ENCODE measurements at places on chromosomes 3 and 15. TPM values are rescaled to one million over a fixed set of nuclear protein-coding genes. Genes with fewer than 3 reads are reported as not detected.

- no peak for DNase-seq
These were observed 1.4 kb upstream of the TMEM87A start for GRCh38 chr15:42274702-42274989.

Gene TRIM69
- 24.3 TPM for total RNA-seq

DNA sequence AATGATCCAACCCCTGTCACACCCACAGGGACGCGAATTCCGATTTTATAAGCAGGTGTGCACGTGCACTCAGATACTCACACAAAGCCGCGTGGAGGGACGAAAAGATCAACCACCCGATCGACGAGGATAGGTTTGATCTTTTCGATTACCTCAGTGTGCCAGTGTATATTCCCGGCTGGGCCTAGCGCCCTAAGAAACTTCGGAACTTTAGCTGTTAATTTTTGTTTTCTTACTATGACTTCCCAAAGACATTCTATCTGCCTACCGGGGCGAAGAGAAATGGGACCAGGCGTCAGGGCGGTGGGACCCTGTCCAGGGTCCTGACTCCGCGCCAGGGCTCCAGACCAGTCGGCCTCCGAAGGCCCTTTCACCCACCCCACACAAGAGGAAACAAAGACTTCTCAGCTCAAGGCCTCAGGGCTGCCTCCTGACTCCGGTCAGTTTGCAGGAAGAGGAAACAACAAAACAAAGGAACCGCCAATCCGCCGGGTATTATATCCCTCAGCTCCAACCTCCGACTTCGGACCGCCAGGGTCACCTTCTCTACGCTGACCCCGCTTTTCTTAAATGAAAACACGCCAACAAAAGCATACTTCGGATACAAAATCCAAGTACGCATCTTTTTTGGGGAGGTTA lies 6.8 kb downstream of the ONECUT1 start:
- no peak for DNase-seq

Gene VGLL3
- 67.1 TPM for total RNA-seq

Gene CRYBG3
- 48.1 TPM for total RNA-seq

Measured in tibial nerve (tissue), 4 donors.